ENCODE measurements at places on chromosomes 4 and X. TPM values are rescaled to one million over a fixed set of nuclear protein-coding genes. Genes with fewer than 3 reads are reported as not detected.

The ZNF711 gene
- total RNA-seq, result 6.1 TPM

The AWAT2 gene
- not detected for total RNA-seq

- no peak for DNase-seq
Observed at GRCh38 chrX:38987198-38987651, 186.0 kb downstream of the MID1IP1 start.

DNA sequence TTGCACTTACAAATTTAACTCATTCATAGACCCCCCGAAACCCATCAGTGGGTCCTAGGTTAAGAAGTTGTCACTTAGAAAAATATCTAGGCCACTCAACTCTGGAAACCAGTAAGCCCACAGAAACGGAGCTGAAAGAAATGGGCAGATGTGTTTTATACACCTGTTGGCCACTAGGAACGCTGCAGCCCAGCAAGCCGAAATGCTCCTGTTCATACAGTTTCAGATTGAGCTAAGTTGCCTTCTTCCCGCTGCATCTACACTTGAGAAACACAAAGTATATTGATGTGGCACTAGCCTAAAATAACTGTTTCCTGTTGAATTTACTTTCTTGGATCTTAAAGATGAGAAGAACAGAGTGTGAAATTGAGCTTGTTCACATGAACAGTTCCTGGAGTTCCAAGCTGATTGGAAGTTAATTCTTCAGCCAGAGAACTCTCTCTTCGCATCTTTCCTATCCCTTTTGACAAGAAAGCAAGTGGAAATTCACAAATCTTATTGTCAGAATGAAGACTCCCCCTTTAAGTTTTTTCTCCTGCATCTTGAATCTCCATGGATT is 174.1 kb downstream of the RBMX2 start:
- DNase-seq, result peak; percentile 6

DNA sequence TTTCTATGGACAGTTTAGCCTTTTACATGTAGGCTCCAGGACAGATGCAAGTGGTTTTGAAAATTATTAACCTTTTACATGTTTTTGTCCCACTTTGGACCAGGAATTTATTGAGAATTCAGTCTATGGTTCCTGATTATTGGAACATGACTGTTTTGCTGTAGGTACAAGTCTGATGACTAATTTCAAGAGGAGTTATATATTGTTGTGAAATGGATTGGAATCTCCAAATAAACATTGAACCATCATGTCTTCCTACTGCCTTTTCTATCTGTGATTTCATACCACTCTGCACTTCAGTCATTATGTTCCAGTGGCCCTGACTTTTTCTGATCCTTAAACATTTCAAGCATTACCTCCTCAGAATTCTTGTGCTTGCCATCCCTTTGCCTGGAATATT is 35.9 kb downstream of the TBC1D19 start:
- DNase-seq, result no peak

DNA sequence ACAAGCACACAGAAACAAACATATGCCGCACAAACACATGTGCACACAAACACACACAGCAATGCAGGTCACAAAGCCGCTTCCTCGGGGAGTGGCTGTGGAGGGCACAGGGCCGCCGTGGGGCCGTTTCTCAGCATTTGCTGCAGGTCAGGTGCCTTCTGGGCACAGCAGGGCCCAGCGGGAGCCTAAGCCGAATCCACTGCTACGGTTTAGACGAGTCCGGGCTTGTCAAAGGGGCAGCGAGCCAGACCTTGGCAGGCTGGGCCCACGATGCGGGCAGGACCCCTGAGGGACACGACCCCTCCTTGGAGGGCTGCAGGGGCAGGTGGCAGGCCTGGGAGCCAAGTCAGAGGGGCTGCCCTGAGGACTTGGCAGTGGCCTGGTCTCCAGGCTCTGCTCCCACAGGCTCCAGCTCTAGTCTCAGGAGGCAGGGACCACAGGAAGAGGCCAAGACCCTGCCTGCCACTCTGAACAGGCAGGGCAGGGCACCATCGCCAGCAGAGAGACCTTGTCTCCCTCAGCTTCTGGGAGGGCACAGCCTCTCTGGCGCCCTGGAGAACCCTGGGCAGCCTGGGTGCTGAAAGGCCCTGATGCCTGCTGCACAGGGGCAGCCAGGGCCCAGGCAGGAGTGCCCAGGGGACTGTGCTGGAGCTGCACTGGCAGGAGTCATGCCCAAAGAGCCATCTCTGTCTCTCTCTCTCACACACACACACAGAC is 5.5 kb upstream of the ATP2B3 start:
- no peak for DNase-seq

GRCh38 chrX:17464194-17464593 is 89.2 kb downstream of the NHS start:
- no peak for DNase-seq

GRCh38 chrX:77160301-77160700 is 286.9 kb upstream of the FGF16 start:
- DNase-seq, result no peak

The HSFX4 gene
- total RNA-seq, result not detected

- DNase-seq, result peak; percentile 40
Observed at GRCh38 chr4:128574706-128575105, 234.8 kb upstream of the JADE1 start.

DNA sequence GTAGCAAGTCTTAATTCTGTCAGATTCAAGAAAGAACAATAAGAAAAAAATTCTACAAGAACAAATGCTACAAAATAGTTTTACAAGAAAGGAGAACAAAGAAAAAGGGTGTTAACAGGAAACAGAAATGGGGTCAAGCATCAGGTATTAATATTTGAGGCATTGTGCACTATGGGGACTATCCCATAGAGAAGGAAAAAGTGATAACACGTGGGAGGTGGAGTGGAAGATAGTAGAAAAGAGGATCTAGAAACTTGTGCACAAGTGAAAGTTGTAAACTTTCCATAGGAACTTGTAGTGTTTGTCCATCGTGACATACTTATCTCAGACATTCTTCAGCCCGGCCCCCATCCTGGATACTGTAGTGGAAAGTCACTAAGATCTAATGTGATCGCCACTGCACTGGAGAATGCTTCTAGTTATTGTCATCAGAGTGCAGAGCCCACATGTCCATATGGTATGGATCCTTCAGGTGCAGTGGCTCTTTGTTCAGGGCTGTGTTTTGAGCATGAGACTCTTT is 15.4 kb upstream of the NFXL1 start:
- no peak for DNase-seq

The MAML3 gene
- total RNA-seq, result 3.1 TPM

The MAGEA3 gene
- total RNA-seq, result 92.7 TPM

DNA sequence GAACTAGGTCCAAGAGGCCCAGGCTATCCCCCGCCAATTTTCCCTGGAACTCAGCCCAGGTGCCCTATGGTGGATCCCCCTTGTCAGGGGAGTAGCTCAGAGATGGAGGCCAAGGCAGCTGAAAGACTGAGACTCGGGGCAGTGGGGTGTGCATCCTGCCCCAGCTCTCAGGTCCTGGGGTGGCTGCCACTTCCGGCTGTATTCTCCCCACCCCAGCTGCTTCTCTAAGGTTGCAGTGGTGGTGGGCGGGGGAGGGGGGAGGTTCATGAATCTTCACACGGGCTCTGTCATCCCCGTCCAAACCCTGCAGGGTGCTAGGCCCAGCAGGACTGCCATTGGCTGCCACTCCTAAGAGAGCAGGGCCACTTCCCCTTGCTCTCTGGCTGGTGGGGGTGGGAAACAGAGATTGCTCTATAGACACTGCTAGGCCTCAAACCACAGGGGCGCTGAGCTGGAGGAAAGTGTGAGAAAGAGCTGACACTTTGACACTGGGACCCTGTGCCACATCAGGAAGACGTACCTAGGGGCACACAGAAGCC is 1.5 kb downstream of the SASH3 start:
- DNase-seq, result no peak

The CT45A1 gene
- not detected for total RNA-seq

DNA sequence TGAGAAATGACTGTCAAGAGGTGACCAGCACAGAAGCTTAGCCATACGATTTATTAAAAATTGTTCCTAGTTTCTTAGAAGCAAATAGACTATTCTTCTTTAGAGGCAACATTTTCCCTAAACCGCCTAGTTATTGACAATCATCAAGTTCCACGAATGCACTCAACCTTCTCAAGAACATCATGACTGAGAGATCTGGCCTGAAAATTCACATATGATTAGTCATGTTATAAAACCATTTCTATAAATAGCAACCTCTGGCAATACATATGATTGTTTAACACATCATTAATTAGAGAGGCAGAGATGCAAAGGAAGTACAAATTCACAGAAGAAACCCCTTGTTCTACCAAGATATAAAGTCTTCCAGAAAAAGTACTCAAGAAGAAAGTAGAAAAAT is 6.7 kb downstream of the NUP62CL start:
- no peak for DNase-seq

DNA sequence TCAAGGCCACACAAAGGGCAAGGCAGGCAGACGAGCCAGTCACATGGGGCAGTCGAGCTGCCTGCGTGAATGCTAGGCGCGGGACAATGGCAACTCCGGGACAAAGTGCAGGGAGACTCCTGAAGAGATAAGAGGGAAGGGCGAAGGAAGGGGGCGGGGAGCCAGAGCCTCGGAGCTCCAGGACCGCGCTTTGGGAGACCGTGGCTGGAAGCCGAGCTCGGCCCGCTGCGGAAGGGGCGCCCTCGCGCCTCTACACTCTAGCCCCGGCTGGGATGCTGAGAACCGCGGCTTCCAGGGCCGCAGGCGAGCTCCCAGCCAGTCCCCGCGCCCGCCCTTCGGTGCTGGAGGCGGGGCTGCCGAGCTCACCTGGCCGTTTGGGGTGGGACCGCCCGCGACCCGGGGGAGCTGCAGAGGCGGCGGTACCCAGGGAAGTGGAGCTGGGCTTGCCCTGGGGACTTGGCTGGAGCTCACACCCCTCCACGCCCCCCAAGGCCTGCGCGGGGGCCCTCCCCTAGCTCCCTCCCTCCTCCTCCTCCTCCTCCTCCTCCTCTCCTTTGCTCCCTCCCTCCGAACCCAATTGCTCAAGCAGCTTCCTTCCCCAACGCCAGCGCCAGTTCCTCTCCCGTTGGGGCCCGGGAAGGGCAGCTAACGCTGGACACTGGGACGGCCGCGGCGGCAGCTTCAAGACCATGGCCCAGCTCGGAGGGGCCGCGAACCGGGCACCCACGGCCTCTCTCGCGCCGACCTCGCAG is at the start of gene SOWAHD:
SOWAHD (plus strand) TSS at position 610 of the 752 bp plus-strand sequence; CDS start at position 690, 80 bp downstream.
- no peak for DNase-seq

- DNase-seq, result no peak
Observed at GRCh38 chr4:112423591-112423990, 92.4 kb downstream of the NEUROG2 start.

DNA sequence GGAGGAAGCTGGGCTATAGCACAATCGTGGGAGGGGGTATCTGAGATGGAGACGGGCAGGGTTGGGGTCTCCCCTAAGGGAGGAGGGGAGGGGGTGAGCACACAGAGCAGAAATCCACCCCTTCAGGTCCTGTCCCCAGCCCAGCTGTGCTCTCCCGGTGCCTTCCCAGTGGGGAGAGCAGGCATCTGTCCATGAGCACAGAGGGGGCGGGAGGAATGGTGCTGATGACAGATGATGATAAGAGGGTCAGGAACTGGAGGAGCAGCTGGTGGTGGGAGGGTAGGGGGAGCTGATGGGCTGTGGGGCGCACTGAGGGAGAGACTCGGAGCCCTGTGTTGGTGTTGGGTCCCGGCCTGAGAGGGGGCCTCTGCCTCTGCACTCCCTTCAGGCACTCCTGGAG is 8.6 kb downstream of the ATP2B3 start:
- DNase-seq, result no peak

GRCh38 chr4:142595222-142595871 is 250.8 kb downstream of the INPP4B start:
- DNase-seq, result no peak

DNA sequence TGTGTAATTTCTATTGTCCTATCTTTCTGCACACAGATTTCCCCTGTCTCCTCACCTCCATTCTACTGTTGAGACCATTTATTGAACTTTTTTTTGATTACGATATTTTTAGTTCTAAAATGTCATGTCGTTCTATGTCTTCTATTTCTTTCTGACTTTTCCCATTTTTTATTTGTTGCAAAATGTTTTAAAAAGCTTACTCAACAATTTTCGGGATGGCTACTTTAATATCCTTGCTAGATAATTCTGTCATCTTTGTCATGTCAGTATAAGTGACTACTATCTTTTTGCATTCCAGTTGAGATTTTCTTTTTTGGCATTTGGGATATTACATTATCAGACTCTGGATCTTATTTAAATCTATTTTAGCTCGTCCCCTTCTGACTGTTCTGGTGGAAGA is 7.5 kb upstream of the DMD start:
- no peak for DNase-seq

The TEX13D gene
- 0.15 TPM for total RNA-seq

DNA sequence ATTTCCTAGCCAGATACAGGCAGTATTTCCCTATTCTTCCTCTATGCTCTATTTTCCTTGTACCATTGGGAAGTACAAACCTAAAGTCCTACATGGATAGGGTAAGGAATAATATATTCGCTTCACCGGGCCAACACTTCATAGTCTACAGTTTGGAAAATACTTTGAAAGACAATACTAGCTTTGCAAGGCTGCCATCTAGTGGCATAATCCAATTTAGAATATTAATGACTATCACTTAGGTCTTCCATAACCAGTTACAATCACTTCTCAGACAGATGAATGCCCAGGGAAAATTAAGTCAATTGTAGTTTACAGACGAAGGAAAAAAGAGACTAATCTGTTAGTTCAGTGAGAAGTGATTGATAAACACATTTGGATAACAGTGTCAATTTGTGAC is 141.0 kb upstream of the FAM47C start:
- DNase-seq, result no peak

GRCh38 chr4:84939113-84939512 is 27.4 kb downstream of the WDFY3 start:
- no peak for DNase-seq

- DNase-seq, result no peak
Observed at GRCh38 chr4:114997576-114998247, 115.7 kb downstream of the NDST4 start.

DNA sequence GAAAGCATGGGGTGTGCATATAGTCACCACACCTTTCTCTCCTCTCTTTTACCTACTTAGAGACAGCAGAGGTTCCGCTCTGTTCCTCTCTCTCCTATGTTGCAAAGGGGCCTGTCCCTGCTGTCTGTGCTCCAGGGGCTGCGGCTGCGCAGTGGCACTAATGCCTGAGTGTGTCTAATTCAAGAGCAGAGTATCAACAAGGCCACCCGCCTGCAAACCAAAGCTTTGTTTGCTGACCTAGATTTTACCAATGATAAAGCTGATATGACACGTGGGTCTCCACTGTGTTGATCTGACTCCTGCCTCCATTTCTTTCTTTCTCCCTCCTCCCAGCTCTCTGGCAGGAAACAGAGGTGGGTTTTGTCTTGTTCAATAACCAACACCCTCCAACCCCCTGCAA is 74.9 kb downstream of the NSG1 start:
- no peak for DNase-seq

The TCEAL4 gene
- total RNA-seq, result 23.5 TPM

The VCX gene
- total RNA-seq, result not detected

The ATP1B4 gene
- not detected for total RNA-seq

The COQ2 gene
- 20.6 TPM for total RNA-seq

DNA sequence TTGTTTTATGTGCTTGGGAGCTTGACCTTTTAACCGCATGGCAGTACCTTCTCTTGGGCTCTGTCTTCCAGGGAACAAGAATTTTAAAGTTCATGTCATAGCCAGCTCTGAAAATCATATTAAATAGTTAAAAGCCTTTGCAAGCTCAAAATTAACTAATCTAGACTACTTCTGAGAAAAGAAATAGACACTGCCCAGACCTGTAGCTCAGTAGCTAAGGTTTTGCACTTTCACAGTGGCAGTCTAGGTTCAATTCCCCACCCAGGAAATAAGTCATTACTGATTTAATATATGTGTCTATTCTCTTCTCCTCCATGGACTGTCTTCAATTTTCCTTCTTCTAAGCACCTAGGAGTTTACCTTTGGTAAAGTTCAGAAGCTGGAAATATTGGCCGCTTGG is 27.4 kb downstream of the HSD17B11 start:
- no peak for DNase-seq

- no peak for DNase-seq
Observed at GRCh38 chr4:22824091-22824490, 131.4 kb downstream of the GBA3 start.
